Lung (tissue), 17 donors: ENCODE measurements at places on chromosomes 5 and 9. TPM values are rescaled to one million over a fixed set of nuclear protein-coding genes. Genes with fewer than 3 reads are reported as not detected.

ANKRD18B gene
- 2.2 TPM for total RNA-seq

SH3TC2 gene
- 3.3 TPM for total RNA-seq

GDA gene
- 0.61 TPM for total RNA-seq

SHB gene
- total RNA-seq: 32.3 TPM

NR3C1 gene
- total RNA-seq: 70.0 TPM

APBA1 gene
- 8.1 TPM for total RNA-seq

AQP7 gene
- total RNA-seq: 3.9 TPM

EIF4E1B gene
- total RNA-seq: not detected

TRPM6 gene
- total RNA-seq: 2.3 TPM

IFNA17 gene
- not detected for total RNA-seq
